NCI-H187 treated with DMSO at 0.1 percent for 48 hours (cell line): ENCODE measurements at places on chromosomes 11 and 22.

DNA sequence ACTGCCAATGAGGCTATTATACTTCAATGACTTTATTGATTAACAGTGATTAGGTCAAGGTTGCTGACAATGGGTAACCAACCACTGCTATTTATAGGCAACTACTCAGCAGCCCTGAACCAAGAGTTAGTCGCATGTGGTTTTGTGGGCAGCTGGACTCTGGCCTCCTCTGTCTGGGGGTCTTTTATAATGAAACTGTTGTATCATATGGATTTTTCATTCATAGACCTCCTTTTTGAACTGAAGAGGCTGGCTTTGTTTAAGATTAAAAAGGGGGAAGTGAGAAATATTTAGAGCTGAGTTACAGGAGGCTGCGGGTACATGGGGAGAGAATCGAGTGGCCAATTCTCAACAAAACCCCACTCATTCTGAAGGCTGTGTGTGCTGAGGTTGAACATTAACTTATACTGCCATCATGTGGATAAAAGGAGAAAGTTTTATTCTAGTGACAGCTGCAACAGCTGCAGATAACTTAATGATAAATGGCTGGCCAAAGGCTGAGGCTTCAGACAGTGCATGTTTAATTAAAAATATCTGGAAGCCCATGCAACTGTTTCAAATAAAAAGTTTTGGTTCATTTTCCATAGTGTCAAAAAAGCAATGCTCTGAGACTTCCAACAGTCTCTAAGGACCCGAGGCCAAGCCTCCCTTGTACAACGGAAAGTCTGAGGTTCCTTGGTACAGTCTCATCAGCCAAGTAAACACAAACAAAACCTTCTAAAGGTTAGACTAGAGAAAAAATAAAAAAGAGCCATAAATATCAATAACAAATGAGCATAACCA, 682.6 kb downstream of the KCNA4 start:
- DNase-seq: no peak

DNA sequence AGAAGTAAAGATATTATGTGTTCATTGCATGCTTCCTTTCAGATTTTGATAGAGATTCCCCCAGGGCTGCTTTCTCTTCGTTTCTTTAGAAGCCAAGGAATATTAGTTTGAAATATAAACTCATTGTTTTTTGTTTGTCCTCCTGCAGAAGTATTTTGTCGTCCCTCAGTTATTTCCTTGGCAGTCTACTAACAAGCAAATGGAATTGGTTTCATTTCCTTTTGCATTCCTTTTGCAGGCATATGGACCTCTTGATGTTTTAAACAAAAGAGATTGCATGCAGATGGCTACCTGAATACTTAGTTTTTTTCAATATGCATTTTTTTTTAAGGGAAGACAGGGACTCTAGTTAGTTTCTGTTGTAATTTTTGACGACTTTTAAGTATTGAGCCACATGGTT, 62.2 kb downstream of the BCL2L13 start:
- DNase-seq: no peak

- DNase-seq: no peak
These were observed 2.4 kb downstream of the RASSF10 start for GRCh38 chr11:13011466-13012055.

GRCh38 chr11:123344790-123345357, 85.2 kb upstream of the GRAMD1B start:
- DNase-seq: no peak

GRCh38 chr11:34502949-34503348, 10.6 kb downstream of the ELF5 start:
- no peak for DNase-seq

DNA sequence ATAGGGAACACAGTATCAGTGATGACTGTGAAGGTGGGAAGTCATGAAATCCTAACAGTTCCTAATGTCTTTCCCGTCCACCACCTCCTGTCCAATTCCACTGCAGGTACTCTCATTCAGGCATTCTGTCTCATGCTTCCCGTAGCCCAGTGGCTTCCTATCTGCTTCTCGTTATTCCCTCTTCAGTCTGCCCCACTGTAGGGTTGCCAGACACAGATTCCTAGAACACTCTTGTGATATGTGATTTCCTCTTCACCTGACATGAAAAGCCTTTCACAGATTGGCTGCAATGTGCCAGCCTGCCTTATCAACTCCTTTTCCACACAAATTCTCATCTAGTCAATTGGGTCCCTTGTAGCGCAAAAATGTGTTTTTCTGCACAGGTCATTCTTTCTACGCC, 49.0 kb downstream of the C2CD3 start:
- no peak for DNase-seq

- DNase-seq: no peak
These were observed 69.1 kb downstream of the FEZ1 start for GRCh38 chr11:125426818-125427528.

DNA sequence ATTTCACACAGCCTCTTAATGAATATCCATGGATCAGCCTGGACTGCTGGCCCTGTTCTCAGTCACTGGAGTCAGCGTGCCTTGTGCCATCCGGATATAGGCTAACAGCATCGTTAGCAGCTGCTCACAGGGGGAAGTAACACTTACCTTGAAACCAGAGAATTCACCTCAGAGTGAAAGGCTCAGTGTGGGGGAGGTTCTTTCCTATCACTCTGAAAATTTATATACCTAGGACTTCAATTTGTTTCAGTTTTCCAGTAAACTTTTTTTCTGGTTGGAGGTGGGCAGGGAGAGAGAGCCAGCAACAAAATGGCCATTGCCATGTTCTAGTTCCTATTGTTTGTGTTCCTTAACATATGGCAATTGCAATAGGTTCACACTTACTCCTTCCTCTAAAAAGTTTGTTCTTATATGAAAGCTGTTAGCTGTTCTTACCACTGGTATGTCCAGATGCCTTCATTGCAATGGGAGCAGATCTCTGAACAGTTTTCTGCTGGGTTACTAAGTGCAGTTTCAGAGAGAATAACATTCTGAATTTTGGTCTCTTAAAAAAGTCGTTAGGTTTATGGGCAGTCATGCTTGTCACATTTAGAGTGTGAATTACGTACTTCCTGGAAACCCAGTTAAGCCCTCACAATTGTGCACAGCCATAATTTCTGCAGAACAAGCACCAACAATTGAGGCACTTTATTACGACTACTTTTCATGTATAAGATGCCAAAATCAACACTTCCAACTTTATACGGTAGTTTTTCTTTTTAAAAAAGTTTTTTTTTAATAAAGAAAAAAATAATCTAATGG, 247.6 kb downstream of the CADM1 start:
- DNase-seq: peak; percentile 16

- no peak for DNase-seq
These were observed 139.1 kb upstream of the BDNF start for GRCh38 chr11:27839226-27839913.

GRCh38 chr22:46010951-46011626, 34.1 kb upstream of the WNT7B start:
- DNase-seq: no peak

DNA sequence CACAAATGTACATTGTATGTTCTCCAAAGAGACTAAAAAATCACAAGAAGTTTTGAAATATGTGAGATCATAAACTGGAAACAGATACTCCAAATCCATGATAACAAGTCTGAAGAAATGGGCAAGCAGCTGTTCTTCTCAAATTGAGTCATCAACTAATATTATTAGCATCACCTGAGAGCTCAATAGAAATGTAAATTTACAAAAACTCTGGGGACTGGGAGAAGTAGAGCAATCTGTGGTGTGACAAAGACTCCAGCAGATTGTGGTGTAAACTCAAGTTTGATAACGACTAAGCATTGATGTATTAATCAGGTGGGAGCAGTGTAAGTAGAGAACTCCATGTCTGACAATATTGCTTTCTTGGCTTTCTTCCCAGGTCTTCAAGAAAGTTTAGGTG, 53.2 kb downstream of the GLYATL1 start:
- DNase-seq: no peak

GRCh38 chr11:46612326-46612725, 4.7 kb downstream of the HARBI1 start:
- DNase-seq: no peak

DNA sequence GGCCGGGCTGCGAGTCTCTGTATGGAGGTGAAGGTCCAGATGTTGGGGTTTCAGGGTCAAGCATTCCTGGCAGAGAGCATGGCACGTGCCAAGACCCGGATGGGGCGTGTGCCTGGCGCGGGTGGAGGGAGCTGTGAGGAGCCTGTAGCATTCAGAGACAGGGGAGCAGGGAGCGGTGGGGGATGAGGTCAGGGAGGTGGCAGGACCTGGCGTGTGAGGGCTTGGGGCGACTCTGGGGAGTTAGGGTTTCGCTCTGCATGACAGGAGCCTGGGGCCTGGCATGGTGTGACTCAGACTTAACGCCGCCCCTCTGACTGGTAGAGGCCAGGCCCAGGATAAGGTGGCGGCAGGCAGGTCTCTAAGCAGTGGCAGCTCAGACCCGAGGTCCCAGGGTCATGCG, 103.0 kb downstream of the KCNQ1 start:
- DNase-seq: no peak

GRCh38 chr11:57667736-57668433, at the start of gene ZDHHC5:
ZDHHC5 (plus strand) TSS chr11:57668114; CDS start chr11:57673091, 4,977 bp downstream.
- peak; percentile 92 for DNase-seq

DNA sequence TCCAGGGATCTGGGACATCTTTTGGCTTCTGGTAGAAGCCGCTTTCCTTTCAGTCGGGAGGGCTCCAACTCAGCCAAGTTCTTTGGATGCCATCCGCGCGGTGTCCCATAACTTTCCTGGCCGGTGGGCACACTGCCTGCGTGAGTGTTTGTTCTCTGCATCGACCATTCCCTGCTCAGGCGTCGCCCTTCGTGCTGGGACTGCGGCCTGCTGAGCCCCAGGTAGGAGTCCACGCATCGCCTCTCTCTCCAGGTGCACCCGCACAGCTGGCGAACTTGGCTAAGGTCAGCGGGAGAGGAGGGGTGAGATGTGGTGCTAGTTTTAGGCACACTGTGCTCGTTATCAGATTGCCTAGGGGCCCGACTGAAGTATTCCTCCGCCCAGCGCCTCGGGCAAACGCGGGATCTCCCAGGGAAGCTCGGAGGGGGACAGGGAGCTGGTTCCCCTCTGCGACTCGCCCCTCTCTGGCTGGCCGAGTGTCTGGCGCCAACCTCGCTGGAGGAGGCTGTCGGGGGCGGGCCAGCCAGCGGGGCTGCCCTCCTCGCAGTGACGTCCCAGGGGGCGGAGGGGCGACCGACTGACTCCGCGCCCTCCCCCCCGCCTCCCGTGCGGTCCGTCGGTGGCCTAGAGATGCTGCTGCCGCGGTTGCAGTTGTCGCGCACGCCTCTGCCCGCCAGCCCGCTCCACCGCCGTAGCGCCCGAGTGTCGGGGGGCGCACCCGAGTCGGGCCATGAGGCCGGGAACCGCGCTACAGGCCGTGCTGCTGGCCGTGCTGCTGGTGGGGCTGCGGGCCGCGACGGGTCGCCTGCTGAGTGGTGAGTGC, at the start of gene LAYN:
LAYN (plus strand) TSS at position 607 of the 823 bp plus-strand sequence; CDS start at position 731, 124 bp downstream.
- no peak for DNase-seq

GRCh38 chr22:32562401-32562800, 87.8 kb downstream of the FBXO7 start:
- no peak for DNase-seq

- no peak for DNase-seq
These were observed 60.5 kb upstream of the ARHGAP32 start for GRCh38 chr11:129252621-129253020.

- no peak for DNase-seq
These were observed 10.3 kb upstream of the IGSF9B start for GRCh38 chr11:133966921-133967598.

DNA sequence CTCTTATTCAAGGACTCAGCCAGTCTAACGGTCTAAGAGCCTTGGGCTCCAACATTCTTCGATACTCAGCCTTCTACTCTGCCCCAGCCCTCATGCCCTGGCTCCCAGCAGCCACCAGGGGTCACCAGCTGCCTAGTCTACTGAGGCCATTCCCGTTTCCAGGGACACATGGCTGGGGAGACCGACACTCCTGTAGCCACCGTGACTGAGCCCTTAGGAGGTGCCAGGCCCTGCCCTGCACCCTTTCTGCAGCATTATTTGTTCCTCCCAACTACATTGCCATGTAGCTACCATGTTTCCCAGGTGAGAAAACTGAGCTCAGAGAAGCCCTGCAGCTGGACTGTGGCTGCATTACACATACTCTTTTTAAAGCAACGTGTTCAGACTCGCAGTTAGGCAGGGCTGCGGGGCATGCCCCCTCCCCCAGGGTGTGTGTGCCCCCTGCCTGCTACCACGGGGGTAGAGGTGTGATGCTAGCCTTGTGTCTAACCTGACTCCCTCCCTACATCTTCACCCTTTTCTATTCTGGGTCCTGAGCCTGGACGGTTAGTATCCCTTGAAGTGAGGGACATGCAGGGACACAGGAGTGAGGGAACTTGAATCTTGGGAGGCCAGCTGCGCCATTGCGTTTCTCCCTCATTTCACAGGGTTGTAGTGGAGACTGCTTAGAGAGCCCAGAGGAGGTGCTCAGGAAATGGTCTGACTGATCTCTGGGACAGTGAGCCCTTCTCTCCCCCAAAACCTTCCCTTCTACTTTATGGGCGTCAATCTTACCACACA, 17.5 kb downstream of the ATG16L2 start:
- DNase-seq: peak; percentile 19

- DNase-seq: no peak
These were observed 13.2 kb upstream of the C1QTNF4 start for GRCh38 chr11:47607380-47607779.

- DNase-seq: no peak
These were observed 5.3 kb downstream of the TYR start for GRCh38 chr11:89182773-89183518.

GRCh38 chr11:2980168-2980840, 11.8 kb downstream of the NAP1L4 start:
- DNase-seq: no peak

- no peak for DNase-seq
These were observed 35.4 kb upstream of the LINC01488 start for GRCh38 chr11:69446108-69446507.

GRCh38 chr11:80815752-80816453, 1375.1 kb upstream of the TENM4 start:
- DNase-seq: no peak

DNA sequence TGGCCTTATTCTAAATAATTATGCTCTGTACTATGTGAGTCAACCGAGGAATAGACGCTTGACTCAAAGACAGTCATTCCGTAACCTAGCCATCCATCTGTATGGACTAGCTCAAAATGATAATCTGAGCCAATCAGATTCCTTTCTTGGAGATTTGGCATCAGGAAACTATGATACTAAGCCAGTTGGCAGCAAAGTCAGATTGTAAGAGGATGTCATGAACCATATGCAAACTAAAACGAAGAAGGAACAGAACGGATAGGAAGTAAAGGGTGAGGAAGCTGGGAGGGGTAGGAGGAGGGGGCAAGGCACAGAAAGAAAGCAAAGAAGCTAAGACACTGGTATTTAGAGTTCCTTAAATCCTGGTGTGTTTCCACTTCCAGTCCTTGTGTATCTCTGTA, 10.7 kb upstream of the SESN3 start:
- DNase-seq: no peak

GRCh38 chr11:32255841-32256240, 165.0 kb downstream of the RCN1 start:
- DNase-seq: no peak
